GM23338 (cell line): ENCODE measurements at places on chromosomes 7 and 10. TPM values are rescaled to one million over a fixed set of nuclear protein-coding genes. Genes with fewer than 3 reads are reported as not detected.

DNA sequence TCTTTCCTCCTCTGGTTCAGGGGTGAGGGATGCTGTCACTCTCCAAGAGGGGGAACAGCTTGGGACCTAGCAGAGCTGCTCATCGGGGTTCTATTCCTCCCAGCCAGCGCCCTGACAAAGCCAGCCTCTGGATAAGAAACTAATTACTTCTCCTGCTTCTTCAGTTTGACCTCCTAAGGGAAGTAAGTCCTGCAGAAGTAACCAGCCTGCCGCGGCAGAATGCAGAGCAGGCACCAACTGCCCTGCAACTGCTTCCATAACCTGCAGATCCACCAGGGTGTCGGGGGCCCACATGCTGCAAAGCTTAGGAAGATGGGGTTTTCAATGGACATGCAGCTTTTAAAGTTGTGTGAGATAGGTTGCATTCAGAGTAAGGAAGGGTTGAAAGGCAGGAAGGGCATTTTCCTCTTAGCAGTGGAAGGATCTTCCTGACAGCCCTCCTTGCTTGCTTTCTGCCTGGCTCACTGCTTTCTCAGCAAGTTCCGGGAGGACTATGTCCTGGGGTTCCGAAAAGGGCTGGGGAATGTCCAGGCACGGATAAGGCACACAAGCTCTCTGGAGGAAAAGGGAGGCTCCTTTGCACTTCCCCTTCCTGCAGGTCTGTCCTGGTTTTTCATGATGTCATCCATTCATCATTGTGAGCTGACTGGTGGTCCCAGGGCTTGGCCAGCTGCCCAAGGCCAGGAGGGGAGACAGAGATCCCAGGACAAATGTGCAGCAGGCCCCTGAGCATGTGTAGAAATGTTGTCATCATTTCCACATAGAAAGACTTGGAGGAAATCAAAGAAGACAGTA lies 24.3 kb upstream of the CALU start:
- DNase-seq: no peak

DNA sequence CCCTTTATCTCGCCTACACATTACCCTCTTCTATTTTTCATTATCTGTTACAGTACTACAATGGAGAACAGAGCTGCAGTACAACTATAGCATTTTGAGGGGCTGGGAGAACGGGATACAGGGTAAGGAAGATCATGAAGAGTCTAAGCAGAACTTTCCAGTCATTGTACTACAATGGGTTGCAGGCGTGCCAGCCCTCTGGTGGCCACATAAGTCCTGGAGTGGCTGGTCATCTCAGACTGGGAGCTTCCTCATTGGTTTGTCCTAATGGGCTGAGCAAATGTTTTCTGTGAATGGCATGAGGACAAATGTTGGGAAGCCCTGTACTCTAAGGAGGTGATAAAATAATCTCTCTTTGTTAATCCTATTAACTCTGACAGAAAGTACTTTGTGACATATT lies 33.0 kb downstream of the TMEM106B start:
- DNase-seq: peak; percentile 78

GRCh38 chr10:10677479-10677878 lies 340.2 kb upstream of the CELF2 start:
- DNase-seq: peak; percentile 82

GRCh38 chr10:371515-371914 lies 236.3 kb downstream of the ZMYND11 start:
- no peak for DNase-seq

DNA sequence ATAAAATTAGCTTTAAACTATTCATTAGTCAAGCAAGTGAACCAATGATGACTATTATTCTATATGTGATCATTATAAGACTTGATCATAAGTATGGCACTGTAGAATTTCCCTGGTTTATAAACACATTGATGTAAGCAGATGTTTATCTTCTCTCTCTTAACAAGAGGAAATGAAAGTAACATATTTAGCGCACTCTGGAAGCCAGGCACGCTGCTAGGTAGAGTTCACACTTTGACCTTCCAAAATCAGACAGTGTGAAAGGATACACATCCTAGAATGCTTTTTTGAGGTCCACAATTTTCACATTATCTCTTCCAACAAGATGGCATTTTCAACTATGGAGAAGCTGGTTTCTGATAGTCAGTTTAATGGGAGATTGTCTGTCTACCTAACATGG lies 529.4 kb upstream of the IGFBP3 start:
- DNase-seq: no peak

TFR2 gene
- total RNA-seq: 4.2 and 5.6 TPM in 2 replicates

BAMBI gene
- 37.5 and 39.5 TPM in 2 replicates for total RNA-seq

SMKR1 gene
- 0.70 TPM in 1 of 2 replicates, not detected in the other for total RNA-seq

TRIM50 gene
- total RNA-seq: 0.10 TPM in 1 of 2 replicates, not detected in the other

GPR146 gene
- 0.16 and 0.28 TPM in 2 replicates for total RNA-seq

NPSR1 gene
- total RNA-seq: not detected in 2 replicates

OR2A5 gene
- not detected in 2 replicates for total RNA-seq
